ENCODE measurements at places on chromosomes 6 and 20.

- H3K36me3 ChIP-seq: no peaks in the 10 kb centered on the region
- H3K4me1 ChIP-seq: no peaks in the 10 kb centered on the region
- no peak for DNase-seq
- no peak overlapping the region for H3K27ac ChIP-seq
Measured at GRCh38 chr6:120395784-120396183, 938.5 kb downstream of the TBC1D32 start.

GRCh38 chr6:154920495-154921200 is 74.5 kb upstream of the TIAM2 start:
- no peaks in the 10 kb centered on the region for H3K4me1 ChIP-seq
- H3K27me3 ChIP-seq: no peaks in the 10 kb centered on the region
- no peak overlapping the region for H3K4me3 ChIP-seq
- DNase-seq: no peak

DNA sequence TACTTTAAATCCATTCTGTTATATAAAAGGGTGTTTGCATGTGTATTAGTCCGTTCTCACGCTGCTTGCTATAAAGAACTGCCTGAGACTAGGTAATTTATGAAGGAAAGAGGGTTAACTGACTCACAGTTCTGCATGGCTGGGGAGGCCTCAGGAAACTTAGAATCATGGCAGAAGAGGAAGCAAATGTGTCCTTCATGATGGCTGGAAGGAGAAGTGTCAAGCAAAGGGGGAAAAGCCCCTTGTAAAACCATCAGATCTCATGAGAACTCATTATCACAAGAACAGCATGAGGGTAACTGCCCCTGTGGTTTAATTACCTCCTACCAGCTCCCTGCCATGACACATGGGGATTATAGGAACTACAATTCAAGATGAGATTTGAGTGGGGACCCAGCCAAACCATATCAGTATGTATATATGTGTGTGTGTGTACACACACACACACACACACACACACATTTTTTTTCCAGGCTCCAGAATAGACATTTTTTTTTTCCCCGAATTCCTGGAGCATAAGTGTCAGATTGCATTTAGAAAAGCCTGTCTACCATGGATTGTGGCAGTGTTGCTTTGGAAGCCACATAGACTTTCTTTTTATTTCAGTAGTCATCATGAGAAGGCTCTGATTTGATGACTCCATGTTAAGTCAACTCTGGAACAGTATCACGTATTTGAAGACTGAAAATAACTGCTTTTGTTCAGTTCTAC is 31.5 kb downstream of the KDM1B start:
- no peaks in the 10 kb centered on the region for H3K4me1 ChIP-seq
- H3K27ac ChIP-seq: no peak overlapping the region
- no peaks in the 10 kb centered on the region for H3K36me3 ChIP-seq
- no peak overlapping the region for H3K4me3 ChIP-seq

- peaks cover 3% of the 10 kb centered on the region for H3K36me3 ChIP-seq
- H3K4me1 ChIP-seq: peaks cover 5% of the 10 kb centered on the region
- H3K4me3 ChIP-seq: no peak overlapping the region
Measured at GRCh38 chr20:25521382-25521781, 63.9 kb downstream of the NINL start.

- no peaks in the 10 kb centered on the region for H3K27me3 ChIP-seq
- DNase-seq: no peak
- H3K36me3 ChIP-seq: no peaks in the 10 kb centered on the region
- no peak overlapping the region for H3K27ac ChIP-seq
- no peaks in the 10 kb centered on the region for H3K4me1 ChIP-seq
- H3K4me3 ChIP-seq: no peak overlapping the region
Measured at GRCh38 chr6:166836785-166837718, 119.3 kb downstream of the RNASET2 start.

GRCh38 chr6:146981981-146982380 is 222.2 kb upstream of the STXBP5 start:
- no peak overlapping the region for H3K4me3 ChIP-seq
- H3K27me3 ChIP-seq: no peaks in the 10 kb centered on the region
- H3K27ac ChIP-seq: no peak overlapping the region
- no peaks in the 10 kb centered on the region for H3K4me1 ChIP-seq
- no peak for DNase-seq

DNA sequence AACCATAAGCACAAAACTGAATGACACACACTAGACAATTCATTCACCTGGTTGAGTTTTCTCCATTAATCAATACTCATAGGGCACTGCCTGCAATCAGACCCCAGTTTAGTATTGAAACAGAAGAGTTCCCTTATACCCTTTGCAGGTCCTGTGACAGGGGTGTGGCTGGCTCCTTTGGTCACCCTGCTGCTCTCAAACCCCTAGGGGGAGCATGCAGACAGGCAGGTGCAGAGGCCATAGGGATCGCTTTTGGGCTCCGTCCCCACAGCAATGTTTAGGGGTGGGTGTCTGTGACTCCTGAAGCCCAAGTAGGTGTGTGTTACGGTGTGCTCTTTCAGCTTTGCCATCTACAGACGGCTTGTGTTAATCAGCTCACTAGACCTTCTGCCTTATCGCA is 210.4 kb downstream of the CENPW start:
- H3K36me3 ChIP-seq: no peaks in the 10 kb centered on the region
- no peak overlapping the region for H3K27ac ChIP-seq
- DNase-seq: no peak
- H3K4me3 ChIP-seq: no peak overlapping the region

GRCh38 chr6:113392551-113393055 is 464.5 kb upstream of the MARCKS start:
- H3K4me1 ChIP-seq: no peaks in the 10 kb centered on the region
- no peaks in the 10 kb centered on the region for H3K36me3 ChIP-seq

DNA sequence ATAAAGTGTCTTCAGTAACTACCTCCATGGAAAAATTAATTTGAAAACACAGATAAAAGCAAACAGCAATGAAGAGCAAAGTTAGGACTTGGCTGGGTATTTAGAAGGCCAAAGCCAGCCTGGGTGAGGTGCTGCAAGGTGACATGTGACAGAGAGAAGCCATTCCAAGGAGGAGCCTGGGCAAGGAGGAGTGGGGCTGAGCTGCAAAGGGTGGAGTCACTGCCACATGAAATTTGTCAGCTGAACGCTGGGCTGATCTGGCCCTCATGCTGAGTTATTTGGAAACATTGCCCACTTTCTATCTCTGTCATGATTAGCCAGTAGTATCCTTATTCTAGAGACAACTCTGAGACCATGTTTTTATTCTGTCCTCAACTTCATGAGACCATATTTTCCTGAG is 76.3 kb downstream of the PERP start:
- H3K4me3 ChIP-seq: no peak overlapping the region
- H3K27ac ChIP-seq: no peak overlapping the region
- peaks cover 11% of the 10 kb centered on the region for H3K27me3 ChIP-seq

DNA sequence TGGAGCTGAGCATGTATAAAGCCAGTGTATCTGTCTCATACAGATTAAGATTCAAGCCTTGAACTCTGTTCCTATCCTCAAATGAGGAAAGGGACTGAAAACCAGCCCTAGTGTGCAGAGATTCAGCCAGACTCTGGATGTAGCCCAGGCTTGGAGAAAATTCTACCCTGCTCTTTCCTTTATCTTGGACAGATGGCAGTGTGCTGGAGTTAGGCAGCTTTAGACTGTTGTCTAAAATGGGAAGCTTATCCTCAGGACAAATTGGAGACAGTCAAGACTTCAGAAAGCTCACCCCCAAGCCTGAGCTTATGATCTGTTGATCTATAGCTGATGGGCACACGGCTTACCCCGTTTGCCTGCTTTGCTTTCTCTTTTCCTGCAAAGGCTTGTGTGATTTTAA is 1057.6 kb downstream of the KIF16B start:
- no peak overlapping the region for H3K4me3 ChIP-seq
- no peak for DNase-seq
- H3K27me3 ChIP-seq: no peaks in the 10 kb centered on the region

DNA sequence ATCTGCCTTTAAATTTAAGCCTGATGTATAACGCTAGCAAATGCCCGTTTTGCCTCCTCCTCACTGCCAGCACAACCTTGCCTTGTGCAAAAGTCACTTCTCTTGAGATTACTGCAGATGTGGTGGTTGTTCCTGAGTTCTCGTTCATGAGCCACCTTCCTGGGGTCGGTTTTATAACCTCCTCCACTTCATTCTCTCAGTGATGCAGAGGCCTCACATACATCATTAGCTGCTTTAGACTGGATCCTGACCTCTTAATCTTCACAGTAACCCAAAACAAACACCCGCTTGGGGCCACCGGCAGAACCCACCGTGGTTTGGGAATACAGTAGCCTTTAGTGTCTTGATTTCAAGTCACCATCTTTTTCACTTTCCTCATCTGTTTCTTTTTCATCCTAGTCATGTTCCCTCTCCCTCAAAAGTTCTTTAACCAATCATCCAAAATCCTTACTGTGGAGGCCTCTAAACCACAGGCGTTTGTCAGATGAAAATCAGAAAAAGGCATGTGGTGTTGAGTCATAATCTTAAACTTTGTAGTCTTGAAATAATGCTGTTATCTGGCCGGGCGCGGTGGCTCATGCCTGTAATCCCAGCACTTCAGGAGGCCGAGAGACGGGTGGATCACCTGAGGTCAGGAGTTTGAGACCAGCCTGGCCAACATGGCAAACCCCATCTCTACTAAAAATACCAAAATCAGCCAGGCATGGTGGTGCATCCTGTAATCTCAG is 430.3 kb upstream of the SOX4 start:
- no peaks in the 10 kb centered on the region for H3K27me3 ChIP-seq
- H3K27ac ChIP-seq: no peak overlapping the region
- H3K4me1 ChIP-seq: no peaks in the 10 kb centered on the region
- no peak overlapping the region for H3K4me3 ChIP-seq
- peak; percentile 93 for DNase-seq
- no peaks in the 10 kb centered on the region for H3K36me3 ChIP-seq

- no peaks in the 10 kb centered on the region for H3K4me1 ChIP-seq
- no peaks in the 10 kb centered on the region for H3K36me3 ChIP-seq
- peaks cover 4% of the 10 kb centered on the region for H3K27me3 ChIP-seq
- no peak overlapping the region for H3K27ac ChIP-seq
- no peak for DNase-seq
Measured at GRCh38 chr6:208364-208763, 83.9 kb upstream of the DUSP22 start.

DNA sequence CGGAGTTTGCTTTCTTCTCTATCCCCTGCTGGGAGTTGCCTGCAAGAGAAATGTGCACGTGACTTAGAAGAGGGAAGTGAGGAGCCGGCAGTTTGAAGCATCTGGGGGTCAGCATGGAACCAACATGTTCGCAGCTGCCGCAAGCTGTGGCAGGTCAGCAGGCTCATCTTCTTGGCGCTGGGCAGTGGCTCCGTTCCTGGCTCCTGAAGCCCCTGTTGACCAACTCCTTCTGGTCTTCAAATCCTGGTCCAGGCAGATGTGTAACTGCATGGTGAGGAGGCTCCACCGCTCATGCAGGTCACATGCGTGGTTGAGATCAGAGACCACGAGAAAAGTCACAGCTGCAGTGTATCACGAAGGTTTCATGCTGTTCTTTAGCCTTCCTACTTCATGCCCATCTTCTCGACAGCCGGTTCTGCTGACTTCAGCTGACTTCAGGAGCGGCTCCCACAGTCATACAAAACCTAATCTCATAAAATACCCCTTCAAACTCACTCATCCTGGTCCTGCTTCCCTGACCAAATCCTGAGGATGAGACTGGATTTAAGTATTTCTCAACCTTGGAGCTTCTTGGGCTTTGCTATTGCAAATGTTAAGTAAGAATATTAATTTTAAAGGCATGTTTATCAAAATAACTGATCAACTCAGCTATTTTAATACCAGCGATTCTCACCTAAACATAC is 44.9 kb upstream of the BCAS1 start:
- no peak overlapping the region for H3K4me3 ChIP-seq
- no peaks in the 10 kb centered on the region for H3K27me3 ChIP-seq
- peak; percentile 77 for DNase-seq
- no peaks in the 10 kb centered on the region for H3K36me3 ChIP-seq
- H3K4me1 ChIP-seq: peaks cover 2% of the 10 kb centered on the region

DNA sequence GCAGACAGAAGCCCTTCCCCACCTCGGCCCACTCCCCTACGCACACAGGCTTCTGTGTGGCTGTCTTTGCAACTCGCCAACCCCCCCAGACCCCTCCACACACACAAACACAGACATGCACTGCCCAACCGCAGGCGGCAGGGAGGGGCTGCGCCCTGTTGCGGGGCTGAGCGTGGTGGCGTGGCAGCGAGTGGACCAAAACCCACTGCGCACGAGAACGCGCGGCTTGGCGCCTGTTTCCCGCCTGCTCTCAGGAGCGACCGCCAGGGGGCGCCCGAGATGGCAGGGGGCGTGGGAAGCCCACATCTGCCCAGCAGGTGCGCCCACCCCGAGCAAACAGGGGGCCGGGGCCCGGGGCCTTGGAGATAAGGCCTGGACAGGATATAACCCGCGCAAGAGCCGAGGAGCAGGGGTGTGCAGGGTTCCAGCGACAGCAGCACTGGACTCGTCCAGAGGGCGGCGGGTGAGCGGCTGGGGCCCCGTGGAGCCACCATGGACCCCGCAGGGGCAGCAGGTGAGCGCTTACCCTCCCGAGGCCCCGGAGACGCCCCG is at the start of gene RBPJL:
TSS of gene RBPJL (plus strand) at position 410 of the 552 bp plus-strand sequence. CDS start at position 493, 83 bp downstream.
- H3K4me1 ChIP-seq: no peaks in the 10 kb centered on the region
- no peaks in the 10 kb centered on the region for H3K36me3 ChIP-seq
- H3K27me3 ChIP-seq: peaks cover 9% of the 10 kb centered on the region
- H3K4me3 ChIP-seq: no peak within 1 kb of the TSS

- H3K4me3 ChIP-seq: no peak overlapping the region
- DNase-seq: no peak
- H3K27me3 ChIP-seq: no peaks in the 10 kb centered on the region
Measured at GRCh38 chr6:7047966-7048365, 59.8 kb upstream of the RREB1 start.

- no peaks in the 10 kb centered on the region for H3K27me3 ChIP-seq
- no peaks in the 10 kb centered on the region for H3K36me3 ChIP-seq
- no peak overlapping the region for H3K27ac ChIP-seq
- no peak overlapping the region for H3K4me3 ChIP-seq
- no peaks in the 10 kb centered on the region for H3K4me1 ChIP-seq
Measured at GRCh38 chr20:20237093-20237959, 130.6 kb upstream of the INSM1 start.

DNA sequence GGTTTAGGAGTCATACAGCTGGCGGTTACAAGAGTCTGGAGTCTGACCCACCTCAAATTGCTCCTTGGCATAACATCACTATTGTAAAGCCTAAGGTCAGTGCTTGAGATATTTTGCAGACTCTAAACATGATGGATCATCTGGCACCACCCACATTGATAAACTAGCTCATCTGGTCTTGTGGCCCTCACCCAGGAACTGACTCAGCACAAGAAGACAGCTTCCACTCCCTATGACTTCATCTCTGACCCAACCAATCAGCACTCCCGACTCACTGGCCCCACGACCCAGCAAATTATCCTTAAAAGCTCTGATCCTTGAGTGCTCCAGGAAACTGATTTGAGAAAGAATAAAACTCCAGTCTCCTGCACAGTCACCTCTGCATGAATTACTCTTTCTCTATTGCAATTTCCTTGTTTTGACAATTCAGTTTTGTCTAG is 115.9 kb downstream of the CD24 start:
- H3K27me3 ChIP-seq: no peaks in the 10 kb centered on the region
- no peaks in the 10 kb centered on the region for H3K4me1 ChIP-seq
- H3K4me3 ChIP-seq: no peak overlapping the region
- H3K36me3 ChIP-seq: no peaks in the 10 kb centered on the region
- DNase-seq: peak; percentile 10

All from fibroblast of lung (primary cell).